ENCODE measurements at places on chromosomes 6 and 20.

DNA sequence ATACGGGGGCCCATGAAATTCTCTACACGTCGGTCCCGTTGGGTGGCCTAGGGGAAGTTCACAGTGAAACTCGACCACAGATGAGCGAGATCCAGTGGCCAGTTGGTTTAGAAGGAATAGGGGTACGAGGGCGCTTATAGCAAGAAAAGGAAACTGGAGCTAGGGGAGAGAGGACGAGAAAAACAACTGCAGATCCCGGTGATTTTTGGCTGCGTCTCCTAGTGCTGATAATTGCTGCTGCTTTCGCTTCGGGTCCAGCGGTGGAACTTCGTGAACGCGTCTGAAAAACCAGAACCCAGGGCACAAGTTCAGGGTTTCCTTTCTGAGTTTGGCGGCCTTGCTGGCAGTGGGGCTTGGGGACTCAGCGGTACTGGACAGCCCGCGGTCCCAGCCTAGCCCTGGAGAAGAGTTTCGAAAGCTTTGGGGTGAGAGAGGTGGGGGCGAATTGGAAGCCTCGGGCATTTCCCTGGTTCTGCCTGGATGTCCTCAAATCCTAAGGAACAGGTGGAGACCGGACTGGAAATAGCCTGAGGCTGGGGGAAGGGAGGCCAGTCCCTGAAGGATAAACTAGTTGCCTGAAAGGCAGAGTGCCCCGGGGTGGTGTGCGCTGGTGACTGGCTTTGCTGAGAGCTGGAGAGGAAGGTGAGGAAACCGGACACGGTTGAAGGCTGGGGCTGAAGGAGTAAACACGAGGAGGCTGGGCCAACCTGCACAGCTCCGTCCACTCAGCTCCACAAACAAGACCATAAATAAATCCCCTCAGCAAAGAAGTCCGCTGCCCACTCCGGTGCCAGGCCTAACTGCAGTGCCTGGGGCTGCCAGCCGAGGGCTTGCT, 793 bp downstream of the GMPR start:
- DNase-seq: no peak

- no peak for DNase-seq
Measured at GRCh38 chr6:136964398-136964797, 42.3 kb downstream of the SLC35D3 start.

DNA sequence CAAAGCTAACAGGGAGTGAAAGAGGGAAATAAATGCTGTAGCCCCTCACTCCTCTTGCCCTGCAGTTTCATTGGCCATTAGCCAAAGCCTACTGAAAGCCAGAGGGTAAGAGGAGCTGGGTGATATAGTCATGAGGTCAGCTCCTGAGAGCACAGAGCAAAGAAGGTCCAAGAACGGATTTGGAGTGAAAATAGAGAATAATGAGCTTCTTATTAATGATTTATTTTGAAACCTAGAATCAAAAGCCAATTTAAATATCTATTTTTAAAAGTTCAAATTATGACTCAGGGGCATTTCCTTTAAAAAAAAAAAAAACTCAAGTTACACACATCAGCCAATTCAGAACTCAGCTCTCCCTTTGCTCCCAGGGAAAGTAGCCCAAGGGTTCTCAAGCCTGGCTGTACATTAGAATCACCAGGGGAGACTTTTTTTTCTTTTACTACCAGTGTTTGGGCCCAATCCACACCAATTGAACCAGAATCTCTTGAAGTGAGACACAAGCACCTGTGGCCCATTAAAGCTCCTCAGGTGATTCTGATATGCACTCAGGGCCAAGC, 79.1 kb downstream of the SNAP25 start:
- no peak for DNase-seq

- no peak for DNase-seq
Measured at GRCh38 chr6:131222773-131223172, 87.5 kb downstream of the AKAP7 start.

- peak; percentile 72 for DNase-seq
Measured at GRCh38 chr20:43513931-43514647, 6.6 kb downstream of the L3MBTL1 start.

GRCh38 chr20:39699166-39699725, 737.1 kb downstream of the DHX35 start:
- DNase-seq: no peak

- no peak for DNase-seq
Measured at GRCh38 chr6:41647061-41647511, 8.8 kb downstream of the MDFI start.

DNA sequence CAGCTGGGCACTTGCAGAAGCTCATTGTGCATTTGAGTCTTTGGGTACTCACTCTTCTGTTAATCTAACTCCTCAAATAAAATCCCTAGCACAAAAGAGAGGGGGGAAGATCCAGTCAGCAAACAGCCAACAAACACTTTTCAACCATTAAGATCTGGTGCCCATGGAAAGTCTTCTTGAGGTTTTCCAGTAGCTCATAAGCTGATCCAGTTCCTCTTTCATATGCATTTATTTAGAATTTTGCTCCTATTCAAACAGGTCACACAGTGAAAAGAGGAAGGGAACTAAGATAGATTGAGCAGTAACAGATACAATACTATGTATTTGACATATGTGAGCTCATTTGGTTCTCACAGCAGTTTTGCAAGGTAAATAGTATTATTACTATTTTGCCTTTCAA, 38.6 kb downstream of the HLA-DPB1 start:
- DNase-seq: no peak

DNA sequence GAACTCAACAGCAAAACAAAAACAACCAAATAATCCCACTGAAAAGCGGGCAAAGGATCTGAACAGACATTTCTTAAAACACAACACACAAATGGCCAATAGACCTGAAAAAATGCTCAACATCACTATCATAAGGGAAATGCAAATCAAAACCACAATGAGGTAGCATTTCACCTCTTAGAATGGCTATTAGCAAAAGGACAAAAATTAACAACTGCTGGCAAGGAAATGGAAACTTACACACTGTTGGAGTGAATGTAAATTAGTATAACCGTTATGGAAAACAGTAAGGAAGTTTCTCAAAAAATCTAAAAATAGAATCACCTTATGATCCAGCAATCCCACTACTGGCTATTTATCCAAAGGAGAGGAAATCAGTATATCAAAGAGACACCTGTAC, 20.9 kb downstream of the FAM8A1 start:
- no peak for DNase-seq

DNA sequence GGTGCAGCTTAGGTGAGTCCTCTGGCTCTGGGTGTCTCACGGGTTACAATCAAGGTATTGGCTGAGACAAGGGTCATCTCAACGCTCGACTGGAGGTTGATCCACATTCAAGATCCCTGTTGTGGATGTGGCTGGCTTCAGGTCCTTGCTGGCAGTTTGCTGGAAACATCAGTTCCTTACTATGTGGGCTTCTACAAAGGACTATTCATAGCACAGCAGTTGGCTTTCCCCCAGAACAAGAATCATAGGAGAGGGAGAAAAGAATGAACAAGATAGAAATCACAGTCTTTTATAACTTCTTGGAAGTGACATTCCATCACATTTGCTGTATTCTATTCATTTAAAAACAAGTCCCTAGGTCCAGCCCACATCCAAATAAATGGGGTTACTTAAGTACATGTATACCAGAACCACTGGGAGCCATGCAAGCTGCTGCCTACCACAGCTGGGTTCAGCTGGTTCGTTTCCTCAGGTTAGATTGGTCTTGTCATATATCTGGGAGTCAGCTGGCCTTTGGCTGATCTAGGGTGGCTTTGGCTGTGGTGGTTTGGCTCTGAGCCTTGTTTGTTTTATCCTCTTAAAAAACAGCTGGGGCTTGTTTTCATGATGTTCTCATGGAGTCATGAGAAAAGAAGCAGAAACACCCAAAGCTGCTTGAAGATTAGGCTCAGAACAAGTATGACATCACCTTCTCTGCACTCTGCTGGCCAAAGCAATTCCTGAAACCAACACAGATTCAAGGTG, 433.2 kb upstream of the SPTLC3 start:
- DNase-seq: no peak

- no peak for DNase-seq
Measured at GRCh38 chr6:116726947-116727346, 38.6 kb downstream of the FAM162B start.

DNA sequence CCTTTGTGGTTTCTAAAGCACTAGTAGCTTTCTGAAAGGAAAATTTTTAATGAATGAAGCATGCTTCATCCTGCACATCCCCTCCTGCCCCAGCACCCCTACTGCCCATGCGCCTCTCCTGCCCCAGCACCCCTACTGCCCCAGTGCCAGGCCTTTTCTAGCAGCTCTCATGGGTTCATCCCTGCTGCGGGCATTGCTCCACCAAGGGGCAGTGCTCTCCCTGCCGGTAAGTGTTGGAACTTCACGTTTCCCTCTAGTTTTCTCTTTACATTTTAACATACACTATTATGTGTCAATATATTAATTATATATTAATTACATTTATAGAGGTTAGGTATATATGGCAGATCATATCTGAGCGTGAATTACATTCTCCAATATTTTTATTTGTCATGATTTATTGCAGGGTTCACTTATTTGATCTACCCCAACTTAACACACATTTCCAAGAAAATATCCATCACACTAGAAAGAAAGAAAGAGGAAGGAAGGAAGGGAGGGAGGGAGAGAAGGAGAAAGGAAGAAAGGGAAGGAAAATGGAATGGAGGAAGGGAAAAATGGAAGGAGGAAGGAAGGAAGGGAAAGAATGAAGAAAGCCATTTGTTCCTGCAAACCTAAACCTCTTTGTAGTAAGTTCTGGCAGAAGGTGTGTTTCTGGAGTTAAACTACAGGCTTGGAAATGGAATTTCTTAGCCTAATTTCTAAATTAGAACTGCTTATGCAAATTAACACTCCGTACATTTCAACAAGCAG, 46.8 kb downstream of the CEP43 start:
- DNase-seq: no peak

DNA sequence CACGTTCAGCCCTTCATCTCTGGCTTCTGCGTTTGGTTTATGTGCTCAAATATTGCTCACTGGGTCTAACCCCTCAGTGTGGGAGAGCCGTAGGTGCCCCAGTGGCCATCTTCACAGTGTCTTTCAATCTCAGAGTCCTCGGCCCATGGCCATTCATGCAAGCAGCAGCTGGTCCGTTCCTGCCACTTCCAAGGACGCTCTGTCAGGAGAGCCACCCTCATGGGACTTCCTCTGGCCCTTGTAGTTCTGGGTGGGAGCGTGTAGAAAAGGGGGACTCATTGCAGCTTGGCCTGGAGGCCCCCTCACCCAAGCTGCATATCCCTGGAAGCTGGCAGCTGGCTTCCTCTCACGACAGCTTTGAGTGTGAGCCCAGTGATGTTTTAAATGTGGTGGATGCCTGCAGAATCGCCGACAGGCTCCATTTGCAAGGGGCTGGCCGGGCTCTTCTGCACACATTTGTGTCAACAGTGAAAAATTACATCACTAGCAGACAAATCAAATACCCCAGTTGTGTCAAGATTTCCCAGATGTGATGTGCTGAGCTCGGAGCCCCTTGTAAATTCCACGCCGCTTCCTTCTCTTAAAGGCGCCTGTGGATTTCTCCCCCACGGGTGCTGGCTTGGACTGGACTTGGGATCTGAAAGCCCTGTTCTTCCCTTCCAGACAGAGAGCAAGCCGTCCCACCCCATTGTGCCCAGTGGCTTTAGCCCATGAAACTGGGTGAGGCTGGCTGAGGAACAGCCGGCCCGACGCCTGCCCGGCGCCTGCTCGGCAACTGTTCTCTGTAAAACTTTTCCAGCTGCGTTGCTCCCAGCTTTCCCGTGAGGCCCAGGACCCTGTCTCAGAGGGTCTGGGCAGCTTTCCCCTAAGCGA, 360.1 kb downstream of the TAF4 start:
- no peak for DNase-seq

DNA sequence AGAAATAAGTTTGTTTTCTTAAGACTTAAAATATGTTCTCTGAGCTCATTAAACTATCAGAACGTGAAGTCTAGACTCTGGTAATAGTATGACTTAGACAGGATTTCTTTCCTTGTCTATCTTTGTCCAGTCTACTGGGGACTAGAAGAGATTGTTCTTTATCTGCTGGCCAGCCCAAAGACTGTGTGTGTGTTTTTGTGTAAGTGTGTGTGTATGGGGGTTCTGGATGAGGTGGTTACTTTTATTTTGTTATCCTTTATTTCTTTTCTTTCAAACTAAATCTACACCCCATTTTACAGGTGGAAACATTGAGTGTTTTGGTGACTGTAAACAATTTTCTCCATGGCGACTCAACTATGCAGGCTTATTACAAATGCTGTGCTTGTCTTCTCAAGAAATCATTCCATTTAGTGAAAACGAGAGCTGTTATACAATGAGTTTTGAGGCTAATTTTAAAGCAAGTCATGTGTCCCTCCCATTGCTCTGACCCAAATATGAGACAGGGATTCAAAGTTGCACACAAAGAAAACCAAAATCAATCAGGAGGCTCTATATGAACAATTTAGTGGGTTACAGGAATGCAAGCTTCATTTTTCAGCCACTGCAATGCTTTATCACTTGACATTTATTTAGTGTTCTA, 97.6 kb downstream of the ELOVL5 start:
- no peak for DNase-seq

DNA sequence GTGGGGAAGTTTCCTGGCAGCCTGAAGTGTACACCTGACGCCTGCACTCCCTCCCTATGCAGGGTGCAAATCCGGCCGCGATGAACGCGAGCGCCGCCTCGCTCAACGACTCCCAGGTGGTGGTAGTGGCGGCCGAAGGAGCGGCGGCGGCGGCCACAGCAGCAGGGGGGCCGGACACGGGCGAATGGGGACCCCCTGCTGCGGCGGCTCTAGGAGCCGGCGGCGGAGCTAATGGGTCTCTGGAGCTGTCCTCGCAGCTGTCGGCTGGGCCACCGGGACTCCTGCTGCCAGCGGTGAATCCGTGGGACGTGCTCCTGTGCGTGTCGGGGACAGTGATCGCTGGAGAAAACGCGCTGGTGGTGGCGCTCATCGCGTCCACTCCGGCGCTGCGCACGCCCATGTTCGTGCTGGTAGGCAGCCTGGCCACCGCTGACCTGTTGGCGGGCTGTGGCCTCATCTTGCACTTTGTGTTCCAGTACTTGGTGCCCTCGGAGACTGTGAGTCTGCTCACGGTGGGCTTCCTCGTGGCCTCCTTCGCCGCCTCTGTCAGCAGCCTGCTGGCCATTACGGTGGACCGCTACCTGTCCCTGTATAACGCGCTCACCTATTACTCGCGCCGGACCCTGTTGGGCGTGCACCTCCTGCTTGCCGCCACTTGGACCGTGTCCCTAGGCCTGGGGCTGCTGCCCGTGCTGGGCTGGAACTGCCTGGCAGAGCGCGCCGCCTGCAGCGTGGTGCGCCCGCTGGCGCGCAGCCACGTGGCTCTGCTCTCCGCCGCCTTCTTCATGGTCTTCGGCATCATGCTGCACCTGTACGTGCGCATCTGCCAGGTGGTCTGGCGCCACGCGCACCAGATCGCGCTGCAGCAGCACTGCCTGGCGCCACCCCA, 1.2 kb downstream of the GPR6 start:
- no peak for DNase-seq

Measured in stimulated activated CD8-positive, alpha-beta memory T cell treated with anti-CD3 and anti-CD28 coated beads, Interleukin-4, amount 100 ng/mL, for 4 hours (primary cell).